Activated naive CD4-positive, alpha-beta T cell treated with anti-CD3 and anti-CD28 coated beads for 36 hours (primary cell): ENCODE measurements at places on chromosomes 4 and X.

- no peak for DNase-seq
Measured at GRCh38 chr4:8524595-8525382, 55.4 kb upstream of the GPR78 start.

- no peak for DNase-seq
Measured at GRCh38 chrX:47563801-47564315, 2.9 kb downstream of the ARAF start.

- DNase-seq, result peak; percentile 49
Measured at GRCh38 chr4:22515888-22516541, at the start of gene ADGRA3. Gene ADGRA3, minus strand, starts transcription at chr4:22516066. Its CDS starts 282 bp downstream, at chr4:22515784.

GRCh38 chrX:130539721-130540321 is 138.0 kb downstream of the RBMX2 start:
- DNase-seq, result peak; percentile 65

GRCh38 chr4:85268961-85269360 is 206.0 kb upstream of the ARHGAP24 start:
- no peak for DNase-seq

DNA sequence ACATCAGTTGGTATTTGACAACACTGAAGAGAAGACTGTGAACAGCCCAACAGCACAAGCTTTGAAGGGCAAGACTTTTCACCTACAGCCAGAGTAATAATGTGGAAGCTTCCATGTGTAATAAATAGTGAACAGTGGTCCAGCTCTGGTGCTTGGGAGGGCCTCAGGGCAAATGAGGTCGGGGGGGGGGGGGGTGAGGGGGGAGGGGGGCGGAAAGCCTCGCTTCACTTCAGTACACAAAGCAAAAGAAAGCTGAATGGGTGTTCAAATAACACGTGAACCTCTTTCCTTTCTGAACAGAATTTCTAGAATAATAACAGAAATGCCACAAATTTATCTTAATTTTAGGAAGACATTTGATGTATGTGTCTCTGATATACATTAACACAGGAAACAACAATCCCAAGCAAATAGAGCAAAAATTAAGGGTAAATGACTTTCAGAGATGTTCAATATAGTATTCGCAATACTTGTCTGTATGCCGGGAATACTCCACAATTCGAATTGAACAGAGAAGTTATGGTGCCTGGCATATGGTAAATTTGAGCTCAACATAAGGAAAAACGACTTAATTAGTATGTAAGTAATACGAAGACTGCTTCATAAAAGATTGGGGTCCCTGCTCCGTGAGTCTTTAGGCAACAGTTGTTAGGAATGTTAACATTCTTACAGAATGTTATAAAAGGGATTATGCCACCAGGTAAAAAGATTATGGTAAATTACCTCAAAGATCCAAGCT is 92.6 kb downstream of the FRYL start:
- no peak for DNase-seq

DNA sequence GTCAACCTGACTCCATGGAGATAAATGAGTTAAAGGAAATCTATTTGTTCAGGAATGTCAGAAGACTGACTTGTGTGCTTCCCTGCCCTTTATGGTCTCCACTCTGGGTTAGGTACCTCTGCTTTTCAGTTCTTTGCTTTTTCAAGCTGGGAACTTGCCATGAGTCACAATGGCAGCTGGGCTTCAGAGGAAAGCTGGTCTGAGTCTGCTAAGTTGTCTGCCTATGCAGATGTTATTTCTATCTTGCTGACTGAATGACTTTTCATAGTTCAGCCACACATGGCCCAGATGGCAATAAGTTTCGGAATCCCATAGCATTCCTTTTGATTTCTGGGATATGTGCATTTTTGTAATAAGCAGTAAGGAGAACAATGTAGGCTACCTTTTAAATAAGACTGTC is 337.9 kb upstream of the FGF13 start:
- no peak for DNase-seq

DNA sequence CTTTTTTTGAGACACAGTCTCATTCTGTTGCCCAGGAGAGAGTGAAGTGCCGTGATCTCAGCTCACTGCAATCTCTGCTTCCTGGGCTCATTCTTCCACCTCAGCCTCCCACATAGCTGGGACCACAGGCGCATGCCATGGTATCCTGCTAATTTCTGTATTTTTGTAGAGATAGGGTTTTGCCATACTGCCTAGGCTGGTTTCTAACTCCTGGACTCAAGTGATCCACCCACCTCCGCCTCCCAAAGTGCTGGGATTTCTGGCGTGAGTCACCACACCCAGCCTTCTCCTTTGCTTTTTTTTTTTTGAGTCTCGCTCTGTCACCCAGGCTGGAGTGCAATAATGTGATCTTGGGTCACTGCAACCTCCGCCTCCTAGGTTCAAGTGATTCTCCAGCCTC is 94.1 kb downstream of the PDS5A start:
- DNase-seq, result no peak
